ENCODE measurements at places on chromosomes 7 and 10.

DNA sequence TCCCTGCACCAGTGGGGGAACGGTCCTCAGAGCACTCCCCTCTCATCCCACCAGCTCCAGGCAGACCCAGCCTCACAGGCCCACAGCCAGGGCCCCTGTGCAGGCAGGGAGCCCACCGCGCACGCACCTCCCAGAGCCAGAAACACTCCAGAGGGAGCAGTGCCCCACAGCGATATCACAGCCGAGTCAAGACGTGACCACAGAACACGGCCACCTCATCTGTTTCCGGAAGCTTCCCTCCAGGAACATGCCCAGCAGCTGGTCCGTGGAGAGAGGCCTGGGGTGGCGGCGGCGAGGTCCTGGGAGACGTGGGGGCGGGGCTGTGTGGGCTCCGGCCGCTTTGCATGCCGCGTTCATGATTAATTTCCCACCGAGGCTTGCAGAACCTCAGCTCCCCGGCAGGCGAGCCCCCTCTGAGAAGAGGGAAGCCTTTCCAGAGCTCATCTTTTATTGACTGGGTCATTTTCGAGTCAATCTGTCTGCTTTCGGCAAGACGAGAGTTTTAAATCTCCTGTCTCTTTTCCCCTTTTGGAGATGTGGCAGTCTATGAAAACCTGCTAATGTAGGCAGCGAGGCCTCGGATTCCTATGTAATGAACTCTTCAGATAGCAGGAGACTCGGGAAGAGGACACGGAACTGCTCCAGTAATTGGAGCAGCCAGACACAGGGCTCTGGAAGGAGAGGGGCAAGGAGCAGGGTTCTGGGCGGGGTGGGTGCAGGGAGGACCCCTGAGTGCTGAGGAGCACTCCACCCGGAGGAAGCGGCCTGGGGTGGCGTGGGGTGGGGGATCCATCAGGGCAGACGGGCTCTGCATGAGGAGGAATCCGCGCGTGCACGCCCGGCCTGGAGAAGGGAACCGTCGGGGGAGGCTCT is 242.8 kb downstream of the ELFN1 start:
- peak; percentile 46 for DNase-seq

GRCh38 chr10:126705951-126706565 is 35.6 kb upstream of the C10orf90 start:
- no peak for DNase-seq

DNA sequence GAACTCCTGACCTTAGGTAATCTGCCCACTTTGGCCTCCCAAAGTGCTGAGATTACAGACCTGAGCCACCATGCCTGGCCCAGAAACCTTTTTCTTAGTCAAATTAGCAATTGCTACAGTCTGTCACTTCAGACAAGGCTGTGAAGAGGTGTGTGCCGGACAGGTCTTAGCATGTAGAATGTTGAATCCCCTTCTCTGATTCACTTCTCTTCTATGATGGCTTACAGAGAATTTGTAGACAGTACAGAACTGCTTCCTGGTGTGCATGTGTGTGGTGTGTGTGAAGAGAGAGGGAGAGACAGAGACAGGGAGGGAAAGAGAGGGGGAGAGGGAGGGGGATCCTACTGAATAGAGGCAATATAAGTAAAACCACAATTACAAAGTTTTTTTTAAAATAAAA is 150.4 kb downstream of the PARD3 start:
- DNase-seq: no peak

DNA sequence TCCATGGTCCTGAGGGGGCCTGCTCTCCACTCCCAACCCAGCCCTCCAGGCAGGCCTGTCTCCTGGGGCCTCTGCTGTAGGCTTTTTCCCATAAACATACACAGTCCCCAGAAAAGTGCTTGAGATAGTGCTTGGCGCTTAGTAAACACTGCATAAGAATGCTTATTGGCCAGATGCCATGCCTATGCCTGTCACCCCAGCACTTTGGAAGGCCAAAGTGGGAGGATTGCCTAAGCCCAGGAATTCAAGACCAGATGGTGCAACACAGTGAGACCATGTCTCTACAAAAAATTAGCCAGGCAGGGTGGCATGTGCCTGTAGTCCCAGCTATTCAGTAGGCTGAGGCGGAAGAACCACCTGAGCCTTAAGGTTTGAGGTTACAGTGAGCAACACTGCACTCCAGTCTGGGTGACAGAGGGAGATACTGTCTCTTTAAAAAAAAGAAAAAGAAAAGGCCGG is 24.6 kb upstream of the ASL start:
- DNase-seq: no peak

- DNase-seq: no peak
Measured at GRCh38 chr7:137634356-137634755, 212.4 kb downstream of the DGKI start.

GRCh38 chr10:28214219-28214618 is 88.6 kb downstream of the MPP7 start:
- no peak for DNase-seq

DNA sequence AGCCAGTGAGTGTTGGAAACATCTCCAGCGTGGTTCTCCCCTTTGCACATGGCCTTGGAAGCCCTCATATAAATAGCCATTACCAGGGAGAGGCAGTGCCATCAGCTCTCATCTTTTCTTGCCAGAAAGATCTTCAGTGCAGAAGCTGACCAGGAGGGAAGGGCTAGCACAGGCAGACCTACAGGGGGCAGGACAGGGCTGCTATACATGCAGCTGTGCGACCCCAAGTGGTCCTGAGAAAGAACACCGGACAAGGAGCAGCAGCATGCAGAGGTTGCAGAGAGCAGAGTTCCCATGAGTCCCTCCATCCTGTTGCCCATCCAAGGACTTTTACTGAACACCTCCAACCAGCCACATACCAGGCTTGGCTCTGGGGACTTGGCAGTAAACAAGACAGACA is 17.1 kb downstream of the GRID1 start:
- DNase-seq: no peak

DNA sequence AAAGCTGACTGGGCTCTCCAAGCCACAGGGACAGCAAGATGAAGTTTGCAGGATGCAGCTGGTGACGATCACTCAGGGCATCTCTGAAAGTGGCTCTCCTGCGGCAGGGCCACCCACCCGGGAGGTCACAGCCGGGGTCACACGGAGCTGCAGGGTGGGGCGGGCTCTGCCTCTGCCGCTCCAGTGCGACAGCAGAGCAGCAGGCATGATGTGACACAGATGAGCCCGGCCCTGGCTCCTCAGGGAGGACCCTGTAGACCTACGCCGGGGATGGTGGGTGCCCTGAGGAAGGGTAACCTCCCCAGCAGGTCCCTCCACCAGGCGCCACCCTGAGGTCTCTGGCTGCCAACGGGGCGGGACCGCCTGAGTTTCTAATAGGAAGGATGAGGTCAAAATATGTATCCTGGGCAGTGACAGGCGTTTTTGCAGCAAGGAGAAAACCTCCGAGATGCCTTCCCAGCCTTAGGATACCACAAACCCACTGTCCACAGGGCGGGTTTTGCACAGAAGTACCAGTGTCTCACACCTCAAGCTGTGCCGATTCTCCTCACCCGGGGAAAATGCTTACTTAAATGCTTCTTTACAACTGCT is 114.8 kb upstream of the DIP2C start:
- no peak for DNase-seq

- no peak for DNase-seq
Measured at GRCh38 chr7:36650766-36651312, 73.5 kb downstream of the AOAH start.

DNA sequence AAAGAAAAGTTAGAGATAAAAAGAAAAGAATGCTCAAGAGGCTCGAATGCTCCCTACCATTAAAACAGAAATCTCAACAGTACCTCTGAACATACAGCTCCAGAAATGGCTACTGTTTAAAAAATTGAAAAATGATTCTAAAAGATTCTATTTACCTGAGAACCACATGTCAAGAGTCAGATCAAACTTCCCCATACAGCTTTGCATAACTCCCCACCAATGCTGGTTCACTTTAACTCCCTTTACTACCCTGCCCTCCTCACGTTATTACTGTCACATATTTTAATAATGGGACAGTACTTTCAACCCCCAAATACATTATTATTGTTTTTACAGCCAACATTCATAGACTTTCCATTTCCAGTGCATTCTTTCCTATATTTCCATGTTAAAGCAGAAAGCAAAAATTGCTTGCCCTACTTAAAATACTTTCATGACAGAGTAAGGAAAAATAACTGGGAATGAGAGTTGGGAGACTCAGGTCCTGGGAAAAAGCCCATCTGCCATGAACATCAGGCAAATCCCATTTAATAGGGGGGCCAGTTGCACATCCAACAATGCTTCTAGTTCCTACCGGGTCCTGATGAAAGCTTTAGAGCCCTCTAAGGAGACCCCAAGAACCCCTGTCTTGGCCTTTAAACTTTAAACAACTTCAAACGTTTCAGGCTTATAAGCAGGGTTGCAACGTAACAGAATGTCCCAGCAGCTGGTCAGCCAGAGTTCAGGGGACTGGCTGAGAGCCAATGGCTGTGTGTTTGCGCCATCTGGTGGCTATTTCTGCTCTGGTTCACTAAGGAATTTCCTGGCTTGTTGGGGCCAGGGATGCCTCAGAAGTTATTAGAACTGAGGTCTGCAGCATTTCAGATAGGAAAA is 247.4 kb downstream of the ELMO1 start:
- peak; percentile 79 for DNase-seq

DNA sequence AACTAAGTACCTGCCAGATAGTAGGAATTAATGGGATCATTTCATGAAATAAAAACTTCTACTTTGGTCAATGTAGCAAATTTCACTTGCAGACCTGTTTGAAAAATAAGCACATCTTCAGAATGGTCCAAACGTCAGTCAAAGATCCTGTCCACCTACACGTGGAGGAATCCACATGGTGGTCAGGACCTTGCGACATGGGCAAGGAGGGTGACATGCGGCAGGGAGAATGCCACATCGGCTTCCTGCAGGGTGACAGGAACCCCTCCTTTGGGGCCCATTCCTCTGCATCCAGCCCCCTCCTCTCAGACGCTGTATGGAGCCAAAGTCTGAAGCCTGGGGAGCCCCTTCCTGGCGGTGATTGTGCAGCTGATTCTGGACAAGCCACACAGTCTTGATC is 95.5 kb upstream of the MGMT start:
- no peak for DNase-seq

DNA sequence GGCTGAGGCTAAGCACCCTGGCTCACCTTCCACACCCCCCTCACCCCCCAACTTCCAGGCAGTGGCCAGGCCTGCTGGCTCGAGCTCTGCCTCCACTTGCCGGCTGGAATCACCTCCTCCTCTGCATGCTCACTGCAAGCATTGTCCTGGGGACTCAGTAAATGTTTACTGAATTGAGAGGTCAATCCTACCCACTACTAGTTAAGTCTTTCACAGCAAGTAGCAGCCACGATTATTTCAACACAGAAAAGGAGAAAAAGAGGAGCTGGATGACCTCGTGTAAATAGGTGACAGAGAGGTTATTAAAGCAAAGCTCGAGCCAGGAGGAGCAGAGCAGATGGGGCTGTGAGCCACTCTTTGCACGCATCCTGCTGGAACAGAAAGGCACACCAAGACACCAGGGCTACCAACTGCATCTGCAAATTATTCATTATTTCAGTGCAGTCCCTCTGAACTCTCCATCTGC is 32.1 kb downstream of the HIPK2 start:
- no peak for DNase-seq

DNA sequence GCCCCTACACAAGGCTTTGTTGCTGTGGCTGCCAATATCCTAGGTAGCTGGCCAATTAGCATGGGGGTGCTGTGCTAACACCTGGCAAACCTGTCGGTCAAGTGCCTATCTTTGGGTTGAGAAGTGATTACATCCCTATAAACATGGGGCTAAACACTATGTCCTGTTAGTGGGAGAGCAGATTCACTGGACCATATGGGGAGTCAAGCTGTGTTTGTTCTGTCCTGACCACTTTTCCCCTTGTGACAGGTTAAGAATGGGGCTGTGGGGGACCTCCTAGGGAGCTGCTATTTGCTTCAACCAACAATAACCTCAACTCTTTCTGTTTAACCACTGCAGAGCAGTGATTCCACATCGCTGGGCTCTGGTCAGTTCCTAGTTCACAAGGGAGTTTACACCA is 151.5 kb upstream of the AOAH start:
- no peak for DNase-seq

GRCh38 chr7:105521027-105521716 is 899 bp downstream of the PUS7 start:
- DNase-seq: peak; percentile 59

DNA sequence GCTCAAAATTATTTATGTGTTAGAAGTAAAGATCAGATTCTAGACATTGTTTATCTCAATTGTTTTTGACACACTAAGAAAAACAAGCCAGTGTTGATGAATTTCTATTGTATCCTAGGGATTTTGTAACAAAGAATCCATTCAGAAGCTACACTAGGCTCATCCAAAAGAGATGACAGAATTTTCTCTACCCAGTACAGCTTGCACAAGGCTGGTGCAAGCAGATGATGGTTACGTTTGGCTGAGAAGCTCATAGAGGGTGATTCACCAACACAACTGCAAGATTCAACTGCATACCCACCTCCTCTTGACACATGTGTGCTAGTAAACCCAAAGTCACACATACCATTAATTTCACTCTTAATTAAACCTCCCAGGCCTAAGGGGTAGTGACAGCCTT is 20.8 kb downstream of the GRM3 start:
- DNase-seq: no peak

GRCh38 chr10:131854579-131855335 is 46.1 kb upstream of the PPP2R2D start:
- no peak for DNase-seq

- no peak for DNase-seq
Measured at GRCh38 chr10:49382826-49383225, 13.1 kb downstream of the DRGX start.

- peak; percentile 41 for DNase-seq
Measured at GRCh38 chr7:44962483-44963251, 16.1 kb downstream of the MYO1G start.

DNA sequence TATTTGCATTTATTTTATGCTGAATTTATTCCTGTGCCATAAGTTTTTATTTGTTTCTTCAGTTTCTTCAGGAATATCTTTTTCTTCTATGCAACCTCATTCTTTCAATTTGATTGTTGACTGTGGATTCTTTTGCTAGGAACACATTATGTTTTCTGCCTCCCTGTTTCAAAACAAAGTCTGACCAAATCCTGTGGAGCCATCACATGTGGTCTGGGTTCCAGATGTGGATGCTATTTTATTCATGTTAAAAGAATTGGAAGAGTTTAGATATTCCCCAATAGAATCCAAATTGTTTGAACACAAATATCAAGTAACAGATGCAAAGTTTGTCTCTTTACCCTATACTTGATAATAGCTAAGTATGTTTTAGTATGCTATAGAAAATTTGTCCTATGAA is 56.8 kb upstream of the LRRC17 start:
- DNase-seq: no peak

DNA sequence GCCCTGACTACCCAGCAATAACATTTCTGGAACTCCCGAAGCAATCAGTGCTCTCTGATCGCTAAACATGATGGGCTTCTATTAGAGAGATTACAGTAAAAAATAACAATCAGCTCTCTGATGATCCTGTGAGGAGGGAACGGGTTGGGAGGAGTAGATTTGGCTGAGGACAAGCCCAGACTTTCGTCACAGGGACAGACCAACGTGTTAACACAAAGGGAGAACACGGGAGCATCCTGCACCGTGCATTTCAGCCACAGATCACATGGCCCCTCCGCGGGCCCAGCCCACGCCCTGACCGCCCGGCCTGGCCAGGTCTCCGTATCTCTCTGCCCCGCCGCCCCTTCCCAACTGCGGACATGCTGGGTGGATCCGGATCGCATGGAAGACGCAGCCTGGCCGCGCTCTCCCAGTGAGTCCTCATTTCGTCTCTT is 95.0 kb upstream of the AGBL3 start:
- DNase-seq: peak; percentile 75

Data from renal cortex interstitium (tissue), 15 donors.